ENCODE measurements at places on chromosomes 12 and 14. TPM values are rescaled to one million over a fixed set of nuclear protein-coding genes. Genes with fewer than 3 reads are reported as not detected.

Gene MGST1
- total RNA-seq = 203 TPM

Gene TRPV4
- 0.25 TPM for total RNA-seq

Gene SERPINA12
- not detected for total RNA-seq

Gene EFS
- total RNA-seq = 10.8 TPM

Gene WASHC3
- total RNA-seq = 58.5 TPM

Gene RFC5
- 26.2 TPM for total RNA-seq

Gene LRTM2
- not detected for total RNA-seq

Gene CLEC14A
- 0.63 TPM for total RNA-seq

Gene RASSF9
- total RNA-seq = 8.5 TPM

Gene TMEM121
- total RNA-seq = 6.7 TPM

GRCh38 chr12:62697893-62698292 is 231.3 kb downstream of the MON2 start:
- peak; percentile 67 for DNase-seq

- DNase-seq = no peak
Observed at GRCh38 chr12:91056488-91056887, 1.3 kb downstream of the KERA start.

- no peak for DNase-seq
Observed at GRCh38 chr12:72832024-72832423, 559.9 kb downstream of the TRHDE start.

DNA sequence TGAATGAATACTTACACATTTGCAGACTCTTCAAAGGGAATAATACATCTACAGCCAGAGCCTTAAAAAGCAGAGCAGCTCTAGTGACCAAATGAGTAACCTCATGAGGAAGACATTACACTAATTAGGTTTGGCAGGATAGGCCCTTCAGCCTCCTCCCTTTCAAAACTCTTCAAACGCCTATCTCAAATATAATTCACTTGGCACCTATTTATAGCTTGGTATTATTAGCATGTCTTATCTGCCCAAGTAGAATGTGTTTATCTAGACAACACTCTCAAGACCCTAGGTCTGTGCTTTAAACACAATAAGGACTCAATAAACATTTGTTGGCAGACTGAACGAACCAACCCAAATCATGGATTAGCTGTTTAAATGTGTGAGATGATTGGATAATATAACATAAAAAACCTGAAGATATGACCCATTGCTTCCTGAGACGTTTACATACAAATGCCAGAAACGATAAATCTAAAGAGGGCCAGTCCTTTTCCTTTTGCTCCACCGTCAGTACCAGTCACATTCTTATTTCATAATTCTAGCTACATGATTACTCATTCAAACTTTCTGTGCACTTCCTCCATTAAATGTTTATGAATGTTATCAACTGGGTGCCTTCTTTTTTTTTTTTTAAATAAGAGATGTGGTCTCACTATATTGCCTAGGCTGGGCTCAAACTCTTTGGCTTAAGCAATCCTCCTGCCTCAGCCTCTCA is 123.3 kb downstream of the CEP83 start:
- peak; percentile 32 for DNase-seq

DNA sequence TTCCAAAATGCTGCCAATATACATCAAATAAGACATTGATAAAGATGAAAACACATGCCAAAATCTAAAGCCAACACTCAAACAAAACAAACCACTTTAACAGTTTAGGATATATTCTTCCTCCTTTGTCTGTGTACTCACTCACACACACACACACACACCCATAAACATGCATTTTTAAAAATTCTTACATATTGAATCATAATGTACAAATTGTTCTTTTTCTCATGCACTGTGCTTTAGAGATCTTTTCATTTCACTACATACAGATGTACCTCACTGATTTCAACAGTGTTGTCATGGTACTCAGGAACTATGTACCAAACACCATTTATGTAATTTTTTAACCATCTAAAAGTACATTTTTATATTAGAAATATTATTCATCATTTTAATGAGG is 9.5 kb upstream of the RERG start:
- no peak for DNase-seq

- peak; percentile 78 for DNase-seq
Observed at GRCh38 chr12:50087995-50088394, 2.9 kb downstream of the SMARCD1 start.

DNA sequence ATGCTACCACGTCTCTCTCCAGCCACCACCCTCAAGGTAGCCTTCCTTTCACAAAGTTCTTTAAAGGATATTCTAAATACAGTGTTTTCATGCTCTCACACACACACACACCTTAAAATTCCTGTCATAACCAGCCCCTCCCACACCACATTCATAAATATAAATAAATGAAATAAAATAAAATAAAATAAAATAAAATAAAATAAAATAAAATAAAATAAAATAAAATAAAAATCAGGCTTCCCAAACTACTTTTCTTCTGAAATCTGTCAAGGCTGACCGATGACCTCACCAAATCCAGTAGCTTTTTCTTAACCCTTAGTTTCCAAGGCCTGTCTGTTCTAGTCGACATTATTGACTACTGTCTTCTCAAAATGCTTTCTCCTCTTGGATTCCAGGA is 378.4 kb downstream of the SEC23A start:
- DNase-seq = no peak

DNA sequence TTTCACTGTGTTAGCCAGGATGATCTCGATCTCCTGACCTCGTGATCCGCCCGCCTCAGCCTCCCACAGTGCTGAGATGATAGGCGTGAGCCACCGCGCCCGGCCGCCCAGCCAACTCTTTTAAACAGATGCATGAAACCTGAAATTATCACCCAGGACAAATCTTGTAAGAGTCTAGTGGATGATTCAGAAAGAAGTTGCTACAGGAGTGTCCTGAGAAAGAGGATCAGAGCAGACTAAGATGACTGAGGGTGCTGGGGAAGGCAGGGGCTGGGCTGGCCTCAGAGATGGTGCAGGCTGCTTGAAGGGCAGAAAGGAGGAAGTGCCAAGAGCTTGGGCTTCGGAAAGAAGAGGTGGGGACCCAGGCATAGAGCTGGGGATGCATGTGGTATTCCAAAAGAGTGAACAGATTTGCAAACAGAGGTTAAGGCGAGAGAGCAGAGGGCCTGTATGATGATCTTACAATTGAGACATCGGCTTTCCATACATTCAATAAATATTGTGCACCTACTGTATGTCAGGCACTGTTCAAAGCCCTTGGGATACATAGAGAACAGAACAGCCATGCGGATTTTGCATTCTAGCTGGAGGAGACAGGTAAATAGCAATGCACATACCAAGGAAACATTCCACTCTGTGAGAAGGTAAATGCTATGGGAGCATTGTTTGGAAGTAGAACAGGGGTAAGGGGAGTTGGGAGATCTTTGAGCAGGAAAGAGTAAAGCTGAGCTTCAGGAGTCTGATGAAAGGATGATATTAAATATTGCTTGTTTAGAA is 7.4 kb upstream of the CD9 start:
- DNase-seq = no peak

- DNase-seq = peak; percentile 98
Observed at GRCh38 chr12:46386360-46386867, 13.8 kb upstream of the SLC38A2 start.

- DNase-seq = no peak
Observed at GRCh38 chr14:72894623-72895378, 900 bp upstream of the DPF3 start.

- DNase-seq = no peak
Observed at GRCh38 chr14:71932229-71932981, at the start of gene RGS6. RGS6 (plus strand) TSS chr14:71932429.

- no peak for DNase-seq
Observed at GRCh38 chr14:104652386-104652785, 37.0 kb upstream of the INF2 start.

GRCh38 chr14:34662561-34663088 is 32.7 kb upstream of the SNX6 start:
- no peak for DNase-seq

- no peak for DNase-seq
Observed at GRCh38 chr12:130336723-130337487, 782 bp upstream of the PIWIL1 start.

- DNase-seq = peak; percentile 86
Observed at GRCh38 chr14:81449114-81449513, 49.0 kb upstream of the STON2 start.

DNA sequence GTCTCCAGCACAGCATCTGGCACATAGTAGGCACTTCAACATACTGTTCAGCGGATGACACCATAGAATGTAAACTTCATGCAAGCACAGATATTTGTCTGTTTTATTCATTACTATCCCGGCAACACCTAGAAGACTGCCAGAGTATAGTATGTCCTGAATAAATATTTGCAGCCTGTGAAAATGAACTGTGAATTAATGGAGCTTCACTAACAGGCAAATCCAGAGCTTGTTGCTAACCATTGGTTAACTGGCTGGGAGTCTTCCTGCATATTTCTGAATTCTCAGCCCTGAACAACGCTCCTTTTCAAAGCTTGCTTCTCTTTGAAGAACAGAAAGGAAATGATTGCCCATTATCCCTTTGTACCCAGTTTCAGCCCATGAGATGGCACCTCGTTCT is 243.3 kb upstream of the CRY1 start:
- no peak for DNase-seq

DNA sequence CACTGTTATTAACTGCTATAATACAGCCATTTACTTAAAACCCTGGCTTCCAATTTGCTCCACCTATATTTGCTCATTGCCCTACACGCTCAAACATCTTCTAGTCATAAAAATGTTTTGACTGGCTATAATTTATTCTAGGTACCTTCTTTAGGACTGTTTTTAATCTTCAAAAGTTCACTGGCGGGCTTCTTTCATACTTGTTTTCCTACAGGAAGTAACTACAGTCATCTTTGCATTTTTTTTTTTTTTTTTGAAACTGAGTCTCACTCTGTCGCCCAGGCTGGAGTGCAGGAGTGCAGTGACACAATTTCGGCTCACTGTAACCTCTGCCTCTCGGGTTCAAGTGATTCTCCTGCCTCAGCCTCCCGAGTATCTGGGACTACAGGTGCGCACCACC is 32.5 kb downstream of the MPHOSPH9 start:
- DNase-seq = no peak

GRCh38 chr14:23202001-23202400 is 18.5 kb upstream of the SLC7A8 start:
- no peak for DNase-seq

DNA sequence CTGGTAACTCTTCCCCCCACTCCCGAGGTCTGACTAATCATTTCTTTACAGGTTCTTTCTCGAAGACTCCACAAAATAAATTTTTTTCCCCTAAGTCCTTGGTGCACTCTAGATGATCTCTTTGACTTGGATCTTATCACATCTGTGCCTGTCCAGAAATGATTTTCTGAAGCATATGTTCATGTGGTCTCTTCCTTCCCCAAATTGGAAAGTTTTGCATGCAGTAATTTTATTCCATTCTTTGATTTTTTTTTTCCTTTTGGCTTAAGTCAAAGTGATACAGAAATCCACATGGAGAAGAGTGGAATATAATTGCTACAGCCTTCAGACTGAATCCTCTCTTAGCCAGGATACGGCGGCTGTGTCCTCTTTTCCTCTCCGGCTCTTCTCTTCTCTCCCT is 213.3 kb downstream of the BMP4 start:
- no peak for DNase-seq

DNA sequence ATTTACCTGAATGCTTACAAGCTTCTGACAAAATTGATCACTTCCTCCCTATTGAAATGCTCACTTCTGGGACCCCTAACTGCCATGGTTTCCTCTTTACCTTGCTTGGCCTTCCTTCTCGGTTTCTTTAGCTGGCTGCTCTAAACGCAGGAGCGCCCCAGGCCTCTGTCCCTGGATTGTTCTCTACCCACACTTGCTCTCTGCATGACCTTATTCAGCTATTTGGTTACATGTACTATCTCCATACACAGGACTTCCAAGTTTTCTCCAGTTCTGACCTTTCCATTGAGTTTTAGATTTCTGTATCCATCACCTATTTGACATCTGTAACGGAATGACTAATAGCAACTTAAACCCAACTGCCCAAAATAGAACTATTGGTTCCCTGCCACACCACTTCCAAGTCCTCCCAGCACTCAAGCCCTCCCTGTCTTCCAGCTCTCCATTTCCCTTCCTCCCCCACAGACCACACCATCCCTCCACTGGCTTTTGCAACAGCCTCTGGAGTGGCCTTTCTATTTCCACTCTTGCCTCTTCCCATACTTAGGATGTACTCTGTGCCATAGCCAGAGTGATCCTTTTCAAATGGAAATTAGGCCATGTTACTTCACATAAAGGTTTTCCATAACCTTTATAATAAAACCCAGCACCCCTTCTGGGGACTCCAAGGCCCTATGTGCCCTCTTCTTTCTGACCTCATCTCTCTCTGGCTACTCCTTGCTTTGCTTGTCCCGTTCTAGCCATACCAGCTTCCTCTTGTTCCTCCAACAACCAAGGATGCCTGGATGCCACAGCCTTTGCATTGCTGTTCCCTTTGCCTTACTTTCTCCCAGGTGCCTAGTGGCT is 202.2 kb downstream of the AEBP2 start:
- peak; percentile 68 for DNase-seq

DNA sequence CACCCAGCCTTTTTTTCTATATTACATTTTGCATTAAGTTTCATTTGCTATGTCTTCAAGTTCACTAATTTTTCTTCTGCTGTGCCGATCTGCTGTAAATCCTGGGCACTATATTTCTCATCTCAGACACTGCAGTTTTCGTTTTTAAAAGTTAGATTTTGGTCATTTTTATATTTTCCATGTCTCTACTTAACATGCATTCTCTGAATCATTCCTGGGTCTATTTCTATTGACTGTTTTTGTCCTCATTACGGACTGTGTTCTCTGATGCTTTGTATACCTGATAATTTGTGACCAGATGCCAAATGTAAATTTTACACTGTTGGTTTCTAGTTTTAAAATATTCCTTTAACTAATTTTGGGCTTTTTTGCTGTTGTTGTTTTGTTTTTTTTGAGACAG is 64.5 kb downstream of the R3HDM2 start:
- DNase-seq = no peak

DNA sequence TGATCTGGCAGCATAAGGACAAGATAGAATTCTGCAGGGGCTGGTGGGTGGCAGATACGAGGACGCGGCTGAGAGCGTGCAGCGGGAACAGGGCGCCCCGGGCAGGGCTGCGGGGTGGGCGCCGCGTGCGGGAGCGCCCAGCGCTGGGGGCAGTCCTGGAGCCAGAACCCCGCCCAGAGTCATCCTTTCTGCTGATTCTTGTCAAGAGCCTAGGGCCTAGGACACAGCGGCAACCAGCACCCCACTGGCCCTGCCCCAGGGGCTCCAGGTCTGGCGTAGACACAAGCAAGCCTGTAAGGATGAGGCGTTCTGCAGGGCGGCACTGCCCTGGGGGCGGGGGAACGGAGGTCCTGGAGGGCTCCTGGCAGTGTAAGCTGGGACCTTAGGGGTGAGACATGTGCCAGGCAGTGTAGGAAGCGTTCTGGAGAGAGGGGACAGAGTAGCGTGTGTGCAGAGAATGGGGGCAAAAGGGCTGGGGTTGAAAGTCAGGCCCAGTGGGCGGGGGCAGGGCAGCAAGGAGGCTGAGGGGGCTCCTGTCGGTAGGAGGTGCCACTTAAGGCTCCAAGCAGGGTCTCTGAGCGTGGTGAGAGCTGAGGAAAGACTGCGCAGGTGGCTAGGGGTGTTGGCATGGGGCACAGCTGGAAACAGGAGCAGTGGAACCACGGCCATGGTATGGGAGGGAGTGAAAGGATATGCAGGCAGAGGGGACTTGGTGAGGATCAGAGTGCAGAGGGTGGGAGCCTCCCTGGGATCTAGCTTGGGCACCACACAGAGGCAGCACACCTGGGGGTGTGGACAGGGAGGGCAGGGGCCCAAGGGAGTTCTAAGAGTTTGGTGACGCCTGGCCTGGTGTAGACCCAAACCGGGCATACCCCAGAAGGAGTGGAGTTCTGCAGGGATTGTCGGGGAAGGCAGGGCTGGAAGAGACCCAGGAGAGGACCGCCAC is 845 bp upstream of the AHNAK2 start:
- no peak for DNase-seq

Data from fibroblast of the aortic adventitia (primary cell).